ENCODE measurements at places on chromosomes 2 and 18.

DNA sequence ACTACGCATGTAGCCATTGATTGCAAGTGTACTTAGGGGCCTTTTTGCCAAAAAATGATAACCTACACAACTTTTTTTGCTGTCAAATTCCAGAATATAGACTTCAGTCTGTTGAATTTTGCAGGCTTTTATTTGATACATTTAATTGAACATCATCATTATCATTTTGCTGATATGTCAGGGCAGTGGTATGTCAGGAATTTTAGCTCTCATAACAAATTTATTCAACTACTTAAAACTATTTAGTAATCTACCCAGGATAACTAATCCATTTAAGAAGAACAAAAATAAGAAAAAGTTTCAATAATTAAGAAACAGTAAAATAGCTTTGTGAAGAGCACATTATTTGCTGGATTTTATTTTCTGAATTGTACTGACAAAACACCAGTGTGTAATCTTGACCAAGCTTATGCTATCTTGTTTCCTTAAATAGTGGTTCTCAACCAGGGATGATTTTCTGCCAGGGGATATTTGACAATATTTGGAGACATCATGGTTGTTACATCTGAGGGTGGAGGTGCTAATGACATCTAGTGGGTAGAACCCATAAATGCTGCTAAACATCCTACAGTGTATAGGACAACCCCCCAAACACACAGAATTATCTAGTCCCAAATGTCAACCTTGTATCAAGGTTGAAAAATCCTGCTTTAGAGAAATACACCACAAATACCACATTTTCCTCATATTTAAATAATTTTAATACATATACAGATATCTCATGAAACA lies 12.1 kb upstream of the TTN start:
- DNase-seq, result no peak

DNA sequence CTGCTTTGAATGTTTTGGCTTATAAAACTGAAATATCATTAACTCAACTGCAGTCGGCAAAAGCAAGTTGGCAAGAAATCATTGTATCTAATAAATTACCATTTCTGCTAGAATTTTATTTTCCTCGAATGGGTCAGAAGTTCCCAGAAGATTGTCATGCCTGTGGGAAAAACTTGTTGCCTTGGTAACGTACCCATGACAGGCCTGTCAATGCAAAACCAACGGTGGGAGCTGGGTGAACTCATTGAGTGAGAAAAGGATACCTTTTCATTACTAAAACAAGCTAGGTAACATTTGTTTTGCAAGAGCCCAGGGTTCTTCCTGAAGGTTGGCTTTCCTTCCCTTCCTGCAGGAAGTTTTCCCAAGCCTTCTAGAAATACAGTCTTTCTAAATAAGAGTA lies 9.5 kb downstream of the PLB1 start:
- DNase-seq, result no peak

DNA sequence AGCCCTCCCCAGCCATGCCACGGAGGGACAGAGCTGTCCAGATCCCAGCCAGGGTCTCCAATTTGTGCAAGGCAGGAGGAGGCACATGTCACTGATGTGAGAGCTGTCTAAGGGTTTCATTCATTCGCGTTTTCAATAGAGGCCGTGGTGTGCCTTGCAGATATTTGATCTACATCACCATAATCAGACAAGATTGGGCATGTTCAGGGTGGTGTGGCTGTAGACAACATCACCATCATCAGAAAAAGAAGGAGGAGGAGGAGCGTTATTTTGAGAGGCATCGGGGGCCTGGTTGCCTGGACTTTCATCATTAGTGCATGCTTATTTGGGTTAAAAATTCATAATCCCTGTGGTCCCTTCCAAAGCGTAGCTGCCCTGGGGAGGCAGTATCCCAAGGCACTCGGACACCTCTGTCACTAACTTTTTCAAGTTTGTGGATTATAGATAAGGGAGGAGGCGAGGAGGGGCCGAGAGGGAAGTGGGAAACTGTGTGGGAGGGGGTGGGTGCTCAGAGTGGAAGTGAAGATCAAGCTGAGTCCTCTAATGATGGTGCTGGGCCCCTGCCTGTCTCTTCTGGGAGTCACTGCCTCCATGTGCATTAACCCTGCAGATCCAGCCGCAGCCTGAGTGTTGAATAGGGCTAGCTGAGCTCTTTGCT lies 194.1 kb downstream of the CTIF start:
- DNase-seq, result no peak

DNA sequence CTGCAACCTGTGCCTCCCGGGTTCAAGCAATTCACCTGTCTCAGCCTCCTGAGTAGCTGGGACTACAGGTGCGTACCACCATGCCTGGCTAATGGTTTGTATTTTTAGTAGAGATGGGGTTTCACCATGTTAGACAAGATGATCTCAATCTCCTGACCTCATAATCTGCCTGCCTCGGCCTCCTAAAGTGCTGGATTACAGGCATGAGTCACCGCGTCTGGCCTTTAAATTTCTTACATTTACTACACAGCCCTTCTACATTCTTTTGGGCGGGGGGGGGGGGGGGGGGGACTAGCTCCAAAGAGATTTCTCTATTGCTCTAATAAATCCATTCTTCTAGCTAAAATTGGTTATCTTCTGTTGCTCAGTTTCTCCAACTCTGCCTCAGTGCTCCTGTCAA lies 964.9 kb upstream of the ACVR2A start:
- DNase-seq, result no peak

GRCh38 chr18:28167835-28168349 lies 9.0 kb downstream of the CDH2 start:
- no peak for DNase-seq

DNA sequence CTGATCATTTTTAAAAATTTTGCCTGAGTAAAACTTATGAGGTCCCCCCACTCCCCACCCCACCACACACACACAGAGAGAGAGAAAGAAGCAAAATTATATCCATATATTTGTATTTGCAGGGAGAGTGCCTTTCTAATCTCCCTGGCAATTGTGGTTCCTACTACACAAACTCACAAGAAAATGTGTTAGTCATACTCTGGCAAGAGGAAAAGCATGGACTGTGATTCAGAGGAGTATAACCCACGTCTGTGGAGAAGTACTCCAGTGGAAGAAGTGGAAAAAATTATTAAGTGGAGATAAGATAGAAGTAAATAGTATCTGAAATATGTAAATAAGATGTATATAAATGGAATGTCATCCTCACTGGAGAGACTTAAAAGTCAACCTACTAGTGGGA lies 114.0 kb downstream of the DSEL start:
- DNase-seq, result no peak

- DNase-seq, result no peak
These were observed 134.6 kb upstream of the ZEB2 start for GRCh38 chr2:144654523-144654922.

DNA sequence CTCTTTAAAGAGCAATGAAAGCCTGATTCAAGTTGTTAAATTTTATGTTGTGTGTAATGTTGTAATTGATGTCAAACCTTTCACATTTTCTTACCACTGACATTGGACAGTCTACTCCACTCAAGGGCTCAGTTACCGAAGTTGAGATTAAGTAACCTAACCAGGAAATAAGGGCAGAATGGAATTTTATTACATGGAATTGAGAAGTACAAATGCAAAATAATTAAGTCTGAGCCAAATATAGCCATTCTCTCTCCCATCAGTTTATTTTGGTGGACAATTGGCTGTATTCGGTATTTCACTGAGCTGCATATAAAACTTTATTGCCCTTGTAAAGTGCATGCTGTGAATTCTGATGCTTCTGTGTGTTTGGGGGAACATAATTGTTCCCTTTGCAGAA lies 231.5 kb downstream of the TTC32 start:
- no peak for DNase-seq

DNA sequence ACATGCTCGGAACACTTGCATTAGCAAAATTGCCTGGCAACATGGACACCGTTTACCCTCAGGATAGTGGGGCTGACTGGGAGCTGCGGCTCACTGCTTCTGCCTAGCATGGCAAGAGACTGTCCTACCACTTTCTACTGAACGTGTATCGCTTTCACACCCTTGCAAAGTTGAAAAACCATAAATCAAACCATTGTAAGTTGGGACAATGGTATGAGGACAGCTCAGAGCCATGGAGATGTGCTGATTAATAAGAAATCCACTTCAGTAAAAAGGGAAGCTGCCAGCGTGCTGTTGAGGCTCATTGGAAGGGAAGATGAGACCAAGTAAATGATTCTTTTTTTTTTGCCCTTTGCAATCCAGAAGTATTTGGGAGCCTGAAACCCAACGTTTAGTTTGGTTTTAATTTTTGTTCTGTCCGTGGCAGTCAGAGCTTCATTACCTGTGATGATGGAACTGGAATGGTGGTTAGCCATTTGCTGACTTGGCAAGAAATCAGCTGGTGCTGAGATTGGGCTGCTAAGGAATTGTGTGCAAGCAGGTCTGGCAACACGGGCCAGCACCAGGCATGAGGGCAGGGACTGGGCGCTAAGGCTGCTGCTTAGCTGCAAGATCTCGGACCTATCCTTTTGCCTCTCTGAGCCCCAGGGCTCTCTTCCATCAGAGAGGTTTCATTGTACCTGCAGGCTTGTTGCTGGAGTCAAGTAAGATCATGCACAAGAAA lies 75.5 kb upstream of the HS6ST1 start:
- no peak for DNase-seq

DNA sequence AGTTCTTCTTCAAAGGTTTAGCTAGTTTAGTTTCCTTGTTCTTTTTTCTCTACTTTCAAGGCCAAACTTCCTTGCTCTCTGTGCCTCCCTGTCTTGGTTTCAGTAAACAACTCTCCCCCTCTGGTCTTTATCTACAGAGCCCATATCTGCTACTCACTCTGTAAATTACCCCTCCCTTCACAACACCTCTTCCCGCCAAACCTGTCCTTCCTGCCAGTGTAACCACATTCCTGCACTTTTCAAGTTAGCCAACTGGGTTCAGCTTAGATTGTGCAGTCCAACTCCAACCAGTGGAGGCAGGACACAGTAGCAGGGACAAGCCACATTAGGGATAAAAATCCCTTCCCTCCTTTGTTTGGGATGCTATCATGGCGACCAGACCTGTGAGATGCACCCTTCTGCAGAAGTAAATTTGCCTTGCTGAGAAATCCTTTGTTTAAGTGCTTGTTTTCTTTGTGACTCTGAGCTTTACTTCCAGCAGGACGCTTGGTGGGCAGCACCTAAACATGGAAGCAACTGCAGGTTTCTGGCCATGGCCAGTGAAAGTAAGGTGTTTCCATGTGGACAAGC lies 706.0 kb downstream of the KCNJ3 start:
- no peak for DNase-seq

GRCh38 chr2:29876374-29876773 lies 45.0 kb downstream of the ALK start:
- DNase-seq, result no peak

GRCh38 chr18:31230495-31230894 lies 67.8 kb upstream of the DSC1 start:
- DNase-seq, result no peak

DNA sequence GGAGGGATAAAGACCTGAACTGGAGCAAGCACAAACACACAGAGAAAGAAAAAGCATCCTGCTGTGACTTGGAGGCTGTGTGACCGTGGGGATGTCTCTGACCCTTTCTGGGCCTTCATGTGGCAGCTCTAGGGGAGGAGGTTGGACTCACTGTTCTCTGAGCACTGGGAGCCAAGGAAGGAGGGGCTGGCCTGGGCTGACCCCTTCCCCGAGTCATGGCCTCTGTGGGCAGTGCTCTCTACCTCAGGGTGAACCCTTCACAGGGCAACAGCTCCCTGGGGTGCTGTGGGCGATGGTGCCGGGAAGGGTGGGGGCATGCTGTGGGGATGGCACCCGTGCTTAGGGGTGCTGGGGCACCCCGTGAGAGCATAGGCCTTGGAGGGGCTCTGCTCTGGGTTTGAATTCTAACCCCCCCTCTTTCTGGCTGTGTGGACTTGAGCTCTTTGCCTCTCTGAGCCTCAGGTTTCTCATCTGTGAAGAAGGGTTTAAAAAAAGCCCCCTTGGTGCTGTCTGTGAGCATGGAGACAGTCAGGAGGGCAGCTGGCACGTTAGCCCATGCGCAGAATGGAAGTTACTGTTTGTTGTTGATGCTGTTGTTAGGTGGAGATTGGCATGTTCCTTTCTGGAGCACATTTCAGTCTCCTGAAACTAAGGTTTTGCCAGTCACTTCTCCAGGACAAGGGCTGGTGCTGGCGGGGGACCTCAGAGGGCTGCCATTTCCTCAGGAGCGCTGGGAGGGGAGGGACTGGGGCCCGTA lies 700 bp downstream of the TOGARAM2 start:
- no peak for DNase-seq
